Activated CD4-positive, alpha-beta T cell treated with anti-CD3 and anti-CD28 coated beads for 24 hours (primary cell): ENCODE measurements at places on chromosomes 3 and 15.
A peak's percentile ranks its signal among the peaks of the same experiment; 100 is the strongest.

GRCh38 chr3:62875558-62876002 is 364 bp upstream of the CADPS start:
- DNase-seq, result no peak

DNA sequence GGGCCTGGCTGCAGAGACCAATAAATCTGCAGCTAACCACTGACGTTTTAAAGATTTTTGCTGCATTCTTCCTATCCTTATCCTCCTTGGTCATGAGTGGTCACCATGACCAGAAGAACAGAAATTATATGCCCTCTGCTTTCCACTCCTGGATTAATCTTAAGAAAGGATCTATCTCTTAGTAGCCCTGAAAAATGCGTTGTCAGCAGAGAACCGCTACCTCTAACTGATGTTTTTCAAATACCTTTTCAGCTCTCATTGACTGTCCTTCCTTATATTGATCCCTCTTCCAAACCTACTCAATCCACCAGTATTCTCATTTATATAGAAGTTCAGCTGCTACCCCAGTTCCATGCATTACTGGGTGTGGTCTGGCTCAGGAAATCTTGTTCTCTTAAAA is 610.1 kb downstream of the MECOM start:
- DNase-seq, result no peak

DNA sequence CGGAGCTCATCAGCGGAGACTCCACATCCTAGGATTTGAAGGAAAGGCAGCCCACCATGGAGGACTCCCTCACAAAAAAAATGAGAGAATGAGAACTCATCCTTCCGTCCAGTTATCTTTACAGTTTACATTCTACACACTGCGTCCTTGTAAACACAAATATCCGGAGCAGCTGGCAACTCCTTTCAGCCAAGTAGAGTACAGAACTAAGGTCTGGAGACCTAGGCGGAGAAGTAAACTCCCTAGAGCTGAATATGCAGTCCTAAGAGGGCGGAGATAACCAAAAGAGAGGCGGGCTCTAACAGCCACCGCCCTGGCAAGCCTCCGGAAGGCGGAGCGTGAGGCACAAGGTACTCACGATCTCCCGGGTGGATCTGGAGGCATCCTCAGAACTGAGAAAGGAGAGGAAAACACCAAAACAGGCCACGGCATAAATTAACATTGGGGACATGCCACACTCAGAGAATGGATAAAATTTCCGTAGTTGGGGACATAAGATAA is 924 bp upstream of the SIN3A start:
- DNase-seq, result peak; percentile 61

DNA sequence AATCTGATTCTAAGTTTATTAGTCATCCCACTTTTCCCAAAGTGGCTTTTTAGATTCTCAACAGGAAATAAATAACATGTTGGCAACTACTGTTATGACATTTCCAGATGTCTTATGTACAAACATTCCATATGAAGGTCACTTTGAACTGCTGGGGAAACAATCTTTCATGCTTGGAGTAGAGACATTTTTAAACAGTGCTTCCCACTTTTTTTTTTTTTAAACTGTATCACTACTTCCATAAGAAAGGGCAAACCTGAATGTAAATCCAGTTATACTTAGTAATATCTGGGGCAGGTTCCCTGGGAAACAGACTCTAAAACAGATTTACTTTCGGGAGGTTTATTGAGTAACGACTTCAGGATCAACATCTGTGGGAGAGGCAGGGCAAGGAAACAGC is 473.8 kb downstream of the TAFA4 start:
- no peak for DNase-seq

GRCh38 chr3:119628390-119628789 is 30.7 kb downstream of the PLA1A start:
- no peak for DNase-seq

- no peak for DNase-seq
Measured at GRCh38 chr3:106157411-106157810, 288.6 kb upstream of the CBLB start.

DNA sequence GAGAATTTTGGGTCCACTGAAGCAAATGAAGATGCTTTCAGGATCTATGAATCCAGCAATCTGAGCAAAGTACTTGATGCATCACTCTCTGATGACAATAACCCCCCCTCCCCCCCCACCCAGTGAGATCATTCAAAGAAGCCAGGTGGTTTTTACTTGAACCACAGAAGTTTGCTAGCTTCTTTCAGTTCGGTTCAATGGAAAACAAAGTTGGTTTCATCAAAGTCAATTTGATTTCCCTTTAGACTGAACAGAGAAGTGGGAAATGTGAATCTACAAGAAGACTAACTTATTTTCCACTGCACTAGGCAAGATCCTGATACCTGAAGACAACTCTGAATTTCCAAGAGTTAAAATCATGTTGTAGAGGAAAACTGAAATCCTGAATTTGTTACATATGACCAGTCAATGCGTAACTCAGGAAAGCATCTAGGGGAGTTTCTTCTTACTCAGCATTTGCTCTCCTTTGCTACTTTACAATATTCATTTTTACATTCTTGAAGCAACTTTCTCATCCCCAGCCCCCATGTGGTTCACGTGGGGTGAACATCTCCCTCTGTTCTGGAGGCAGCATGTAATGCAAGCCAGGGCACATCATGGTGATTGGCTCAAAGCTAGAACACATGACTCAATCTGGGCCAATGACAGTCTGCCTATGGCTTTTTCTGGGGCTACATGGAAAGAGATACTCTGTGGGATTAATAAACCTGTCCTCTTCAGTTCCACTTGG is 572.6 kb downstream of the FOXP1 start:
- peak; percentile 47 for DNase-seq

GRCh38 chr3:170767576-170767941 is 102.4 kb downstream of the RPL22L1 start:
- DNase-seq, result no peak

DNA sequence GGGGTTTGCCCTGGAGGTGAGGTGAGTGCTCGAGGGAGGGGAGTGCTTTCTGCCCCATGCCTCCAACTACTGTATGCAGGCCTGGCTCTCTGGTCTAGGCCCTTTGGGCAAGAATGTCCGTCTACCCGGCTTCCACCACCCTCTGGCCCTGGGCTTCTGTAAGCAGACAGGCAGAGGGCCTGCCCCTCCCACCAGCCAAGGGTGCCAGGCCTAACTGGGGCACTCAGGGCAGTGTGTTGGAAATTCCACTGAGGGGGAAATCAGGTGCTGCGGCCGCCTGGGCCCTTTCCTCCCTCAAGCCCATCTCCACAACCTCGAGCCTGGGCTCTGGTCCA is 9.4 kb downstream of the DLL4 start:
- no peak for DNase-seq
